NCI-H2081 (cell line): ENCODE measurements at places on chromosomes 2 and 18.

GRCh38 chr2:148903979-148904378 is 29.0 kb downstream of the KIF5C start:
- DNase-seq: peak; percentile 93

DNA sequence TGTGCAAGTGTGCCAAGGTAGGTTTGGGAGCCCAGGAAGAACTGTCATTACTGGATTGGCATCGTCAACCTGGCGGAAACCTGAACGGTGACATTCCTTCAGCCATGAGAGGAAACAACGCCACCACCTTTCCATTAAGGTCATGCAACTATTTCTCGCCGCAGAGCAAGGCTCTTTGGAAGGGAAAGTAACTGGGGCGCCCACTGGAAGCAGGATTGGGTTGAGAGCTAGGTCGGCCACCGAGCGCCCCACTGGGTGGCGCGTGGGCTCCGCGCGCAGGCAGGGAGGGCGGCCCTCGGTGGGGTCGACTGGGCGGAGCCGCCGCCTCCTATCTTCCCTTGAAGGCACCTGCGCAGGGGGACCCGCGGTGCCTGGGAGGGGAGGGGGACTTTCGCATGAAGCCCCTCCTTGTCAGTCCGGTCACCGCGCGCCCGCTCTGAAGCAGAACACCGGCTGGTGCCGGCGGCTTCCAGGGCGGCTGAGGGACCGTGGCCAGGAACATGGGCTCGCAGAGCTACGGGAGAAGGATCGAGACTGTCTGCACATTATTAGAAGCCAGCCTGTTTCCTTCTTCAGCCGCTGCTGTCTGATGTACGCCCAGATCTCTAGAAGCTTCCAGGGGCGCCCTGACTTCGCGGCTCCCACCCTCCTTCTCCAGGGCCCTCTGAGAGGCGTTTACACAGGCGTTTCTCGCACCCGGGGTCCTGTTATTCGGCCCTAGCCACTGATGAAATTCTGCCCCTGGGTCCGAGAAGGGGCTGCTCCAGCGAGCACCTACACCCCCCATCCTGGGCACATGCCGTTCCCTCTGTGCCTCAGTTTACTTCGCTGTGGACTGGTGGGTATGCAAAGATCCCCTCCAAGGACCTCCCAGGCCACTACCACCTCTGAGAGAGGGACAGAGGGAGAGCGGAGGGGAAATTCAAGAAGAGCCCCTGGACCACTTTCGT is 27.3 kb upstream of the MAL start:
- DNase-seq: no peak

- DNase-seq: no peak
These were observed 104.8 kb downstream of the NOL10 start for GRCh38 chr2:10584843-10585475.

DNA sequence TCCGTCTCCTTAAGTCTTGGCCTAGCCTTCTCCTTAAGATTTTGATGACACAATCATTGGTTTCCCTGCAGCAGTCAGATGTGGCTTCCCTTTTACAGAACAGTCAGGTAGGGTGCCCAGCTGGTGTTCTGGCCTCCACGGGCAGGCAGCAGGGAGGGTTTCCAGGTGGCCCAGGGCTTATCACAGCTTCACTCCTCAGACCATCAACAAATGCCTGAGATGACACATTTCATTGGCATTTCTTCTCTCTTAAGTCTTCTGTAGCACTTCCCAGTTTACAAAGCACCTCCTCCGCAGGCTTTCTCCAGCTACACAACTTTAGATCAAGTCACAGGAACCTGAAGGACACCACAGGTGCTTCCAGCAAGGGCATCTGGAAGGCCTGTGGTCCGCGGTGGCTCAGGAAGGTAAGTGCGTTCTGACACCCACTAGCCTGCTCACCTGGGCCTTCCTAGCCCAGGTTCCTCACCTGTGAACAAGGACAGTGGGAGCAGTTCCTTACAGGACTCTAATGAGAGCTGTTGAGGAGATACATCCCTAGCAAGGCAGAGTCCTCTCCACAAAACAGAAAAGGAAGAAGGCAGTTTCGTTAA is 37.6 kb downstream of the PTPN18 start:
- no peak for DNase-seq

DNA sequence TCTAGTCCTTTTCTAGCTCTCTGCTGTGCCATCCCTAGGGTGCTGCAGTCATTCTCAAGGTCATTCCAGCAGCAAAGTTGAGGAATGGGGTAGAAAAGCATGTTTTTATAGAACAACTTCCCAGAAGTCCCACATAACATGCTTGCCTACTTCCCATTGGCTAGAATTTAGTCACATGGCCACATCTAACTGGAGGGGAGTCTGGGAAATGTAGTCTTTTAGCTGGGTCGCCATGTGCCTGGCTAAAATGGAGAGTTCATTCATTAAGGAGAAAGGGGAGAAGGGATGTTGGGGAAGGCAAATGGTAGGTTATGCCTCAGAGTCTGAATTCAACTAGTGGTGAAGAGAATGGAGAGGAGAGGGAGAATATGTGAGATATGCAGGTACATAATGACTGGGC is 85.7 kb downstream of the SLC4A3 start:
- DNase-seq: peak; percentile 29

GRCh38 chr2:197198890-197199289 is 111.7 kb downstream of the ANKRD44 start:
- DNase-seq: no peak

DNA sequence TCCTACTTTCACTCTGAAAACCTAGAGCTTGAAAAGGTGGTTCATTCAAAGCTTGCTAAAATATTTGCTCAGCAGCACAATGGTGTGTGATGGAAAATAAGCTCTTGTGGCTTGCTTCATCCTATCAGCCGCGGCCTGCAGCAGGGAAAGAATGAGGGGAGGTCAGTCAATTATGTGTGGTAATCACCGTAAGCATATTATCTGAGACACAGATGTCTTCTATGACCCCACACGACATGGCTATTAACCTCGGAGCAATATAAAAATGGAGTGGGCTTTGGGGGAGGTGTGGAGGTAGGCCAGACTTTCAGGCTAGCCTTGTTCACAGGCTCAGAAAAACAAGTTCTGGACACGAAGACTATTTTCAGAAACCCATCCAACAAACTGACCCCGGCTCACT is 98.4 kb upstream of the SIX3 start:
- DNase-seq: peak; percentile 10

DNA sequence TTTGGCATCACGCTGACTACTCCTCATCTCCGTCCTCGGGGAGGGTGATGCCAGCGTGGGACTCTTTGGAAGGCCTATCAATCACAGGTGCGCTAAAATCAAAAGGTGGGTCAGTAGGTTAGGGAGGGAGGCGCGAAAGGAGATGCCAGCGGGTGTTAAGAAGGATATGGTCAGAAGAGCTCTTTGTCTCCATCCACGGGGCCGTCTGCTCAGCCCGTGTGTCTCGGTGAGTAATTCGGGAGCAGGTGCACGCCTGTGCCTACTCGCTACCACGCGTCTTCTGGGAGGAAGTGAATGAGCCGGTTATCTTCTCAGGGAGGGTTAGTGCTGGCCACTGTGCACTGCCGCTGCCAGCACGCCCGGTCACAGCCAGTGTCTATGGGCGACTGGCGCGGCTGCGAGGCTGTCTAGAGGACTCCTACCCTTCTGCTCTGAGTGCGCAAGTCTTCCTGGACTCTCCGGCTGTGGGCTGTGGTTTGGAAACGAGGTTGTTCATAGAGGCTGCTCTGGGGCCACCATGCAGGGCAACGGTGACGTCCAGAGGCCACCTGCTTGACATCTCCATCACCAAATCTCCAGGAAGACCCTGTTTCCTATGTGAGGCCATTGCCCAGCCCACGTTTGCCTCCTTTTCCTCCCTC is 153.4 kb downstream of the MBP start:
- no peak for DNase-seq

DNA sequence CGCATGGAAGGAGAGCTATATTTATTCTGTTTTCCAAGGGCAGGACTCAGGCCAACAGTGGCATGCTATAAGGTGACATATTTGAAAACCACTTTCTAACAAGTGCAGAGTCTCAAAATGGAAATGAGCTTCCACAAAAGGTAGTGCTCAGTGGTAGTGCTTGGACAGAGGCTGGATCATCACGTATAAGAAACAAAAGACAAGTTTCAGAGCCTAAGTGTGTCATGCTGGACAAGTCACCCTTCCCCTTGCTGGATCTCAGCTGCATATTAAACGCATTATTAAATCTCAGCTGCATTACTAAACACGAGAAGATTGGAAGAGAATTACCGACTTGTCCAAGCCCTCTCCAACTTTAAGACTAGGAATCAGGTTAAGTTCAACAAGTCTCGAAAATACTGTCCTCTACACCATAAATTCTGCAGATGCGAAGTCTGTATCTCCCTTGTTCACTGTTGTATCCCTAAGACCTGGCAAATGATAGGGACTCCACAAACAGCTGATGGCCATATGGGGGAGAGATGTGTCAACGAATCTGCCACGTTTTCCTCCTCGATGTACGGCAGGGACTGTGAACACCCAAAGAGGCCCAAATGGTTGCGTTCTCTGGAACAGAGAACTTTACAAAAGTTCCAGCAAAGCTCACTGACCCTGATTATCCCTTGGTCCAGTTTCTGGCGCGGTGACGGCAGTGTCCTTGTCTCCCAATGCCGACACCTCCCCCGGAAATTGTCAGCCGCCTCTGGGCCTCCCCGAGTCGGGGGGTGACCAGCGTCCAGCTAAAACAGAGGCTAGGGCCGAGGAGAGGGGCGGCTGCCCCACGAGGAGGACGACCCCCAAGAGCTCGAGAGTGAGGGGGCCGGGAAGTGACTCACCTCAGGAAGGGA is 611 bp downstream of the NOL10 start:
- no peak for DNase-seq
